Activated T-helper 17 cell treated with anti-CD3 and anti-CD28 coated beads, Interleukin-2, amount 50 U/mL, for 72 hours (primary cell): ENCODE measurements at places on chromosomes 5 and 9.

DNA sequence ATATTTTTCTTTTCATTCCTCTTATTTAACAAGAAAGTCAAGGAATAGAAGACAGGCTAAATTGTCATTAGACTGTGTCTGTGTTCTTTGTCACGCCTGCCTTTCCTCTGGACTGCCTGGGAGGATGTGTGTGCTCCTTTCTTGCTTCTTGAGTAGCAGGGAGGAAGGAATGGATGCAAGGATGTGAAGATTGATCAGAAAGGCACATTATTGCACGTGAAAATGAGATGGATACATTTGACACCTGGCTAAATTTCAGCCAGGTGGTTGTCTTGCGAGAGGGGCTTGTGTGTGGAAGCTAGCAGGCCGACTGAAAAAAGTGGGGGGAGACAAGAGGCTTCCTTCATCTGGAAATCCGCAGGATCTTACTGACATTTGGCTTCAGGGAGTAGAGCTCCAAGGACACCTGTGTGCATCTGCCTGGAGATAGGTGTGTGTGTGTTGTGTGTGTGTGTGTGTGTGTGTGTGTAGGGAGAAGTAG lies 200.1 kb downstream of the MEF2C start:
- no peak for ATAC-seq

DNA sequence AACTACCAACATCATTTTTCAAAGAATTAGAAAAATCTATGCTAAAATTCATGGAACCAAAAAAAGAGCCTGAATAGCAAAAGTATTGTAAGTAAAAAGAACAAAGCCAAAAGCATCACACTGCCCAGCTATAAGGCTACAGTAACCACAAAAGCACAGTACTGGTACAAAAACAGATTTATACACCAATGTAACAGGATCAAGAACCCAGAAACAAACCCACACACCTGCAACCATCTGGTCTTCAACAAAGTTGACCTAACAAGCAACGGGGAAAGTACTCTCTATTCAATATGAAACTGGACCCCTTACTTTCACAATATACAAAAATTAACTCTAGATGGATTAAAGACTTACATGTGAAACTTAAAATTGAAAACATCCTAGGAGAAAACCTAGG lies 94.2 kb upstream of the TARS1 start:
- ATAC-seq: no peak

DNA sequence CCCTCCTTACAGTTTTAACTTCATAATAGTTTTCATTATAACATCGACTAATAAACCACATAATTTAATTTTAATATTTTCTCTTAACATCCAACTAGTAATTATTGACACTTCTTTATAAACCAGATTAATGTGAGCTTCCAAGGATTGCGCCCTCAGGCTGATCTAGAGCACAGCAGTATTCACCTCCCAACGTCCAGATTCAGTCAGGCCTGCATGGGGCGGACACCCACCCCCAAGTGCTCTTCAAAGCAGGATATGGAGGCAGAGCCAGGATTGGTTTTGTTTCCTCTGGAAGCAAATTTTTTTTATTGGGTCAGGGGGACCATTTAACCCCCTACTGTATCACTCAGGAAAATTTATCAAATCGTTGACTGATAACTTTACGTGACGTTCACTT lies 215.4 kb downstream of the TRIO start:
- no peak for ATAC-seq

- no peak for ATAC-seq
Observed at GRCh38 chr5:76291305-76292077, 111.6 kb upstream of the IQGAP2 start.

GRCh38 chr5:78794693-78795215 lies 146.2 kb upstream of the LHFPL2 start:
- ATAC-seq: no peak

GRCh38 chr9:116298878-116299391 lies 145.3 kb downstream of the PAPPA start:
- ATAC-seq: no peak

DNA sequence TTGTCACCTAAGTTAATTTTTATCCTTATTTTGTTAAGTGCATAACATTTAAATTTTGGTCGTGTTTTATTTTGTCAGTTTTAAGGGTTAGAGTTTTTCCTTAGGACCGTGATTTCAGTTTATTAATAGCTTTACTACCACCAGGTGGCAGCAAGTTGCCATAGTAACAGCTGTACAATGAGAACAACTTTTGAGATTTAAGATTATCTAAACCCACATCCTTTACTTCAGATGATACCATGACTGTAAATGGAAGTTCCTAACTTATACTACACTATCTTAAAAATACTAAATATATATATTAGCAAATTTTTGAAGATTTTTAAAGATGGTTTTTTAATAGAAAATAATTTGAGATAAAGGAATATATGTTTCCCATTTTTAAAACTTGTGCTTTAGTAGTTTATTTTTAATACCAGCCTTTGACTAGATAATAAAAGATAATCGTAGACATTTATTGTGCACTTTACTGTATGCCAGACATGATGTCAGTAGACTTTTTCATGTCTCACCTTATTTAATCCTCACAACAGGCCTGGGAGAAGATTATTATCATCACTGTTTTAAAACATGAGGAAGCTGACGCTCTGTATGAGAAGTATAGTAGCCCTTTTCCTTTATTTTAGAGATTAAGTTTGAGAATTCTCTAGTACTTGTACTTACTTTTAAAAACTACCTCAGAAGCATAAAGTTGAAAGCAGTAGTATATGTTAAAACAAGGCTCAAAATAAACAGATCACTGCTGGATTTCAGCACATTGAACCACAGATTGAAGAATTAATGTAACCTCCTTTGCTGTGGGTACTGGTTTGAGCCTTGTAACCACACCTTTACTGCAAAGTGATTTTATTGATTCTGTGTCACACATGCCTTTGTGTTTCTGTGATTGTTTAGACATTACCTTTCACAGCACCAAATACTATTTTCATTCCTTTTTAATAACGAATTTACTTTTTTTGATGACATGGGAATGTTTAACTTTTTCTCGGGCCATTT lies 27.5 kb downstream of the SREK1 start:
- ATAC-seq: peak; percentile 63

DNA sequence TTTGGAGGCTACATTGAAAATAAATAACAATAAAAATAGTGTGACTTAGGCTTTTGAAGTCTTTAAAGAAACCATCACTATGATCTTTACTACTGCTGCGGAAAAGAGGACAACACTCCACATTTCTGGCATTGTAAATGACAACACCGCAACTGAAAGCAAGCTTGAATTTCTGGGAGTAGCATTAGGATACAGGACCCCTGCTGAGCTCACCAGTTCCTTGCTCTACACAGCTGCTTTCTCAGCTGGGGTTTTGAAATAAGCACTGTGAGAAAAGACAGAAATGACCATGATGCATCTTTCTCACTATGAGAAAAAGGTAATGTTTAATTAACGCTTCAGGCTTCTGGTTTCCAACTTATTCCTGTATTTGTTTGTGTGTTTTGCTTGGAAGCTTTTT lies 168.0 kb downstream of the TAF11L14 start:
- ATAC-seq: no peak

DNA sequence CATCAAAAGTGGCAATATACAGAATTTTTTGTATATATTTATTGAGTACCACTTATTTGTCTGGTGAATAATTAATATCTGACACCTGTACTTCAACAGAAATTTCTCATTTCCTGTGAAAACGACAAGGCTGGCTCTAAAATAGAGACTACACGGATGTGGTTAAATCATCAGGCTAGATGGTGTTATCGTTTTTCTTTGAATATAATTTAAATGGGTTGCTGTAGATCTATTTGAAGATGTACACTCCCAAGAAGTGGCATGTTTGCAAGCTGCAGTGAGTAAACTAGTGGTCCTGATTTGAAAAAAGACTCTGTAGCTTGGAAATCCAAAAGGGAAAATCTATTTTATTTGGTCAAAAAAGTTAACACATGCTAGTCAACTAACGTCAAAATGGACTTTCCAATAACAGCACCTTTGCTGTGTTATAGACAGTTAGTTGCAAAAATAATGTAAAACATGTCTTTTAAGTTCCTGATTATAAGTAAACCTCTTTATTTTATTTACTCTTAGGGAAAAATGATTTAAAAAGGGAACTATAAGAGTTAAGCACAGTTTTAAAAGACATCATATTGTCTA lies 13.8 kb downstream of the ST8SIA4 start:
- ATAC-seq: peak; percentile 33

DNA sequence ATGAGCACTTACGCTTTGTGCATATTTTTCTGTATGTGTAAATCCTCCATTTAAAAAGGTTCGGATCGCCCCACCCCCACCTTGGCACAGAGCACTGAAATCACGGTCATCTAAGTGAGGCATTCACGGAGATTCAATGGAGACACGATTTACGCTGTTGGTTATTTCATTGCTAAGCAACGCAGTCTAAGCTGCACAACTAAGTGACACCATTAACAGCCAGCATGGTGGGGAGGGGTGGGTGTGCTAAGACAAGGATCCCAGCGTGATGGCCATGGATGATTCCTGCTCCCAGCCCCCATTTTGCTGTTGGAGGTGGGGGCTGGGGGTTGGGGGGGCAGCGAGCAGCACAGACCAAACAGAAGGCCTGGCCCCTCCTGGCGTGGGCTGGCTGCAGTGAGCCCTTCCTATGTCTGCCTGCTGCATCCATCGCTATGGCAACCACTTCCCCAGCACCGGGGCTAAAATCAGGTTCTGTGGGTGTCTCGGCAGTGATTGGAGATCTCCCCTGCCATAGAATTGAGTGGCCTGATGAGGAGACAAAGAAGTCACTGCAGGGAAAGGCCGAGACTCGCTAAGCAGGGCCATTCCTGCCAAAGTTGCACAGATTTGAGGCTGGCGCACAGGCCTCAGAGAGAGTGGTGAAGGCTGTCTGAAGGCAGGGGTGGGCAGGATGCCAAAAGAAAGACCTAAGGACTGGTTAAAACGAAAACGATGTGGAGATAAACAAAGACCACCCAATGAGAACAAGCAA lies 14.3 kb upstream of the MARCHF6 start:
- no peak for ATAC-seq

GRCh38 chr5:106290841-106291240 lies 1379.9 kb downstream of the EFNA5 start:
- ATAC-seq: no peak

DNA sequence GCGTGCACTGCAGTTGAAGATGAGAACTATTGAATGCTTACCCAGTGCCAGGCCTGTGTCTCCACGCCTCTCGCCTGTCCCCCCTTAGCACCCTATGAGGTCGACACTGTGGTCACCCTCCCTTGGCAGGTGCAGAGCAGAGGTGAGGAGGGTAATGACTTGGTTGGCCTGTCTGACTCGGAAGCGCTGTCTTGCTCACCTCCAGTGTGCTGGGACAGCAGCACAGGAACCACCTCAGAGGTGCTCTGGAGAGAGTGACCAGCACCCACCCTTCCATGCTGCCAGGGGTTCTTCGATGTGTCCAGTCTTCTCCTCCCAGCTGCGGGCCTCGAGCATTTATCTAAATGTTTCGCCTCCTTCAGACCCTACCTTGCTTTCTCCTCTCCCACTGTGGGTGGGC lies 178.3 kb upstream of the IRX2 start:
- ATAC-seq: no peak

DNA sequence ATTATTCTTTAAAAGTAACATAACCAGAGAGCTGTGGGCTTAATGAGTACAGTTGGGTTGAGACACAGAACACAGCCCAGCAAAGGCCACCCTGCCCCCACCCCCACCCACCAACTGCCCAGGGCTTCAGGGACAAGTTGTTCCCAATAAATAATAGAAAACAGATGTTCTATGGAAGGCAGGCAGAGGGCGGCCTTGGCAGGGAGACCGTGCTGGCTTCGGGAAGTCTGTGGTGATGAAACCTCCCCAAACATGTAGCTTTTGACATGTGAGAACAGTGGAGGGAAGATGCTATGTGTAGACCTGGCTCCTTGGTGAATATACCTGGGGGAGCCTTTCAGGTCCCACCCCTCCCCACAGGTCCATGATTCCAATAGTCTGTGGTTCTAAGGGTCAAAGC lies 10.0 kb downstream of the TRAF1 start:
- no peak for ATAC-seq

DNA sequence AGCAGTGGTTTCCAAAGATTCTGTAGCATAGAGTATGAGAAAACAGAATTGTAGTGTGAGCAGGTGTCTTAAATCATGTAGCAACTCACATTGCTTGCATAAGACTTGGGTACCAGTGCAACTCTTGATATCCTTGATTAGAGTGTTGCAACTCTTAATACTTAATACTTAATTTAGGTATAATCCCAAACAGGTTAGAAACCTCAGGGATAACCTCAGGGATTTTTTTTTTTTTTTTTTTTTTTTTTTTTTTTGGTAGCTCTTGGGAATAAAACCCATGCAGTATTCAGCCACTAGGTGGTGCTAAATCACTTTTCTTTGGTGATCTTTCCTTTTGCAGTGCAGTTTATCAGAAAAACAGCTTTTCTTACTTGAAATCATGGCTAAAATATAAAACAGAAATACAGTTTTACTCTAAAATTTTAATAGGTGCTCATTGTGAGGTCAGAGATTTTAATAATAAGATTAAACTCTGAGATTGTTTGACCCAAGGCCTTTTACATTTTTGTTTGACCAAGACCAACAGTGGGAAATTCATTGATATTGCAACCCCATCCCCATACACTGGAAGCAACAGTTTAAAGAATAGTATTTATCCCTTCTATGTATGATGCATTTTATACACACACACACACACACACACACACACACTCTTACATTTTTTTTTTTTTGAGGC lies 55.3 kb downstream of the ERAP1 start:
- ATAC-seq: no peak

- ATAC-seq: no peak
Observed at GRCh38 chr9:38440516-38440915, 16.3 kb upstream of the IGFBPL1 start.

GRCh38 chr5:41083306-41083705 lies 12.2 kb upstream of the MROH2B start:
- ATAC-seq: no peak

DNA sequence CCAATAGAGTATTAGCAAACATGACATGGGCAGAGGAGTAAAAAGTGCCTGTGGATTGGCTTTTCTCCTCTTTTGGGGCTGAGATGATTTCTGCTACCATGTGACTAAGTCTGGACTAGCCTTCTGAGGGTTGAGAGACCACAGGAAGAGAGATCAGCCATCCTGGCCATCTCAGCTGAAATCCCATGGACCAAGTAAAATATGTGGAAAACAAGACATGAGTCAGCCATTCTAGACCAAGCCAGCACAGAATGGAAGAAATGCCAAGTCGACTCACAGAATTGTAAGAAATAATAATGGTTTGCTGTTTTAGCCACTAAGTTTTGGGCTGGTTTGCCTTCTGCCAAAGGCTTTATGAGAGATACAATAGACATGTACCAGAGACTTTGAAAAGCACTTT lies 377.8 kb downstream of the CHSY3 start:
- ATAC-seq: no peak

- no peak for ATAC-seq
Observed at GRCh38 chr5:143896516-143896915, 84.6 kb downstream of the HMHB1 start.
